ENCODE measurements at places on chromosomes 6 and 20.

DNA sequence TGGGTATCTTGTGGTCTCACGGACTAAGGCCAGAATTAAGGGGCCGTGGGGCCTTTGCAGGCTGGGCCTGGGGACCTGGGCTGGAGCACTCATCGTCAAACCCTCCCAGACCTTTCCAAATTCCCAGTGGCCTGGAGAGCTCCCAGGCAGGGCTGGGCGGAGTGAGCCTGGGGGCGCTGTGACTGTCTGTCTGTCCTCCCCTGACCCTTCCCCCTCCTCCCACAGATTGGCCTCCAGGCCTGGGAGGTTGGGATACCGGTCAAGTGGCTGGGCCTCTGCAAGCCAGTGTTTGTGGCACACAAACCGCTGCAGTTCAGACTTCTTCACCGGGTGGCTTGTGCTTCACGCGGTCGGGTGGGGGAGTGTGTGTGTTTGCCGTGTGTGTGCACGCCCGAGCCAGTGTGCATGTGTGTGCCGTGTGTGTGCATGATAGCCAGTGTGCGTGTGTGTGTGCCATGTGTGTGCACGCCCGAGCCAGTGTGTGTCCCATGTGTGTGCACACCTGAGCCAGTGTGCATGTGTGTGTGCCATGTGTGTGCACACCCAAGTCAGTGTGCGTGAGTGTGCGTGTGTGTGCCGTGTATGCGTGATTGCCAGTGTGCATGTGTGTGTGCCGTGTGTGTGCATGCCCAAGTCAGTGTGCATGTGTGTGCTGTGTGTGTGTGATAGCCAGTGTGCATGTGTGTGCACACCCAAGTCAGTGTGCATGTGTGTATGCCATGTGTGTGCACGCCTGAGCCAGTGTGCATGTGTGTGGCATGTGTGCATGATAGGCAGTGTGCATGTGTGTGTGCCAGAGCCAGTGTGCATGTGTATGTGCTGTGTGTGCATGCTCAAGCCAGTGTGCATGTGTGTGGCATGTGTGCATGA lies 6.3 kb downstream of the RBBP8NL start:
- DNase-seq = no peak

- no peak for DNase-seq
Observed at GRCh38 chr20:44409132-44409600, 53.7 kb downstream of the HNF4A start.

DNA sequence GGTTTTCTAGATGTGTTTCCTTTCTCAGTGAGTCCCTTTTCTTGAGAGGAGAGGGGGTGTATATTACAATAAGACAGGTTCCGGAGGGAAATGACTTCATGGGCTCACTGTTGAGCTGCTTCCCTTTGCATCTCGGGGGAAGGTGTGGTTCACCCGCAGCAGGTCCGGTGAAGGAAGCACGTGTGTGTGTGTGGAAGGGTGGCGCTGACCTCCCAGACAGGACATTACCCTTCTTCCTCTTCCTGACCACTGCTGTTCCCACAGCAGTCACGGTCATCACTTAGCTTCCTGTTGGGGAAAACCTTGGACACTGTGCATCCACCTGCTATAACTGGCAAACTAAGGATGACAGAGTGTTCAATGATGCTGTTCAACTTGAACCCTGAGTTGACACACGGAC lies 83.6 kb downstream of the PLEKHG1 start:
- DNase-seq = no peak

DNA sequence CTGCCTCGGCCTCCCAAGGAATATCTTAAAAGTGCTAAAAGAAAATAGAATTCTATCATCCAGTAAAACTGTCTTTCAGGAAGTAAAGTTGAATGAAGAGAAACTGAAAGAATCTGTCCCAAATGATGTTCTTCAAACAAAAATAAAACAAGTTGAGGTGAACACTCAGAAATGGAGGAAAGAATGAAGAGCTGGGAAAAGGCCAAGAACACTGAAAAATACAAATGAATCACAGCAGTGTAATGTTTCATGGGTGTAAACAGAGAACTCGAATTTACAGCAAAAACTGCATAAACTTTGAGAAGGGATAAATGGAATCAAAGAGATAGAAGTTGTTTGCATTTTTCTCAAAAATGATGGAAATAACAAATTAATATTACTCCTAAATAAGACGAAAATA lies 317.3 kb downstream of the TAF4 start:
- no peak for DNase-seq

GRCh38 chr20:13718171-13718570 lies 66.5 kb downstream of the ESF1 start:
- DNase-seq = no peak

- no peak for DNase-seq
Observed at GRCh38 chr6:14458669-14459266, 341.2 kb downstream of the CD83 start.

- no peak for DNase-seq
Observed at GRCh38 chr6:1479095-1479494, 89.7 kb downstream of the FOXF2 start.

DNA sequence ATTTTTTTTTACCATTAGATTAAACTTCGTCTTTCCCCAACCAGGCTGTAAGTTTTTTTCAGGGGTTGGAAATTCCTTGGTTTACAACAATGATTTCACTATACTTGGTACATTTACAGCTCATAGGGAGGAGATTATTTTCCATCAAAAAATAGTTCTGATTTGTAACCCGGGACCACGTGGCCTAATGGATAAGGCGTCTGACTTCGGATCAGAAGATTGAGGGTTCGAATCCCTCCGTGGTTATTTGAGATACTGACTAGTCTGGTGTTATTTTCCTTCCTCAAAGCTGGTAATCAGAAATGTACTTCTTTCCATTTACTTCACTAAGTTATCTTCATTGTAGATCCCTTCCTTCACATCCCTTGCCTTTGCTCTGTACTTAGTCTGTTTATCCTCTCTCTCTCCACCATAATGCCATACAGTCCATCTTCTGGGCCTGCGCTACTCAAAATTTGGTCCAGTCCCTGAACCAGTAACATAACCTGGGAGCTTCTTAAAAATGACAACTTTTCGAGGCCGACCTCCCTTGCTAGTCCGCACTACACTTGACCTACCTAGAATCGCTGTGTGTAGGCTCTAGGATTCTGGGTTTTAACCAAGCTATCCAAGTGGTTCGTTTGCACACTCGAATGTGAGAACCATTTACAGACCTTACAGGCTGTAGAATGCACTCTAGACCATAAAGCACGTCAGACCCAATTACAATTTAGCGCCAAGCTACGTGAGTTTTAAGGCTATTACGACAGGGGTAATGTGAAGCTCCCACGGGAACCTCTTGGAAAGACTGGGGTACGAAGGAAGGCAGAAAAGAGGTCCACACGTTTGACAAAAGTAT lies 42.1 kb upstream of the BTN3A2 start:
- no peak for DNase-seq

GRCh38 chr6:18457065-18457737 lies 70.1 kb downstream of the RNF144B start:
- DNase-seq = no peak

DNA sequence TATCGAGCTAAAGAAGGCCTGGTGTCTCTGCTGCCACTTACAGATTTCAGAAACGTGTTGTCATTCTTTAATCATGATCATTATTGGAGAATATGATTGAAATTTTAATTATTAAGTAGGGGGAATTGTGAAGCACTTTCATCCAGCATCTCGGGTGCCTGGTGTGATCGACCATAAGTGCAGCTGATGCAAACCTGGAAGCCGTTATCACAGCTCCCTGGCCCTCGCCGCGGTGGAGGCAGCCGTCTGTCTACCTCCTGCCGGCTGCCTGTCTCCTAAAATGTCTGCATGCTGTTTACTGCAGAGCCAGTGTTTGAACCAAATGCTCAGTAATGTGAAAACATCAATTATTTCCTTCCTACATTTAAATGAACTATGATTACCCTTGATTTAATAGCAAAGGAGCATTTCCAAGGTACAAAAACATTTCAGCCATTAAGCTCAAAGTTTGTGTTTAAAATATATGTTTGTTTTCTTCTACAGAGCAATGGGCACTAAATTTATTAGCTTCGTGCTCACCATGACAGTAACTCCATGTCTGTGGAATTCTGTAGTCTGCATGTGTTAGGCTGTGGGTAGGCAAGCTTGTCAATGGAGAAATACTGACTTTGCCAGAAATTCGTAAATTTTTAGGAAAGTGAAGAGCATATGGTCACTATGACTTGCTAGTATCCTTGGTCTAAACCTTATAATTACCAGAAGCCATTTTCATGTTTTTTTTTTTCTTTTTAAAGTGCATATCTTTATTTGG lies 184.5 kb upstream of the AGPAT4 start:
- DNase-seq = no peak

DNA sequence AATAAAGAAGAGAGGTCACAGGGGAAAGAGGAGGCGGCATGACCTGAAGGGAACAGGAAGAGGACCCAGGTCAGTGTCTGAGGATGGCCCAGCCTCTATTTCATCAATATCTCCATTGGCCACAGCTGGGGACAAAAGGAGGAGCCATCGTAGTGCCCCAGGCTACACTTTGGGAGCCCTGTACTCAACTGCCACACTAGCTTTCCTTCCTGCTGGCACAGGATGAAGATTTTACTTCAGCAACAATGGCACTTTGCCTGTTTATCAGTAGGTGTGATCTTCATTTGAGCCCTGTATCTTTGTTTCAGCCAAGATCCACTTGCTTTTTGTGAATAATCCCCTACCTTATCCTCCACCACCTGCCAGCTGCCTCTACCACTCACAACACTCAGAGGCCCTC lies 35.4 kb upstream of the RCAN2 start:
- DNase-seq = no peak

- DNase-seq = no peak
Observed at GRCh38 chr6:38723783-38724182, 8.7 kb downstream of the DNAH8 start.

GRCh38 chr20:61821735-61822134 lies 243.9 kb downstream of the TAF4 start:
- no peak for DNase-seq

- no peak for DNase-seq
Observed at GRCh38 chr6:91428296-91428695, 841.4 kb upstream of the MAP3K7 start.

DNA sequence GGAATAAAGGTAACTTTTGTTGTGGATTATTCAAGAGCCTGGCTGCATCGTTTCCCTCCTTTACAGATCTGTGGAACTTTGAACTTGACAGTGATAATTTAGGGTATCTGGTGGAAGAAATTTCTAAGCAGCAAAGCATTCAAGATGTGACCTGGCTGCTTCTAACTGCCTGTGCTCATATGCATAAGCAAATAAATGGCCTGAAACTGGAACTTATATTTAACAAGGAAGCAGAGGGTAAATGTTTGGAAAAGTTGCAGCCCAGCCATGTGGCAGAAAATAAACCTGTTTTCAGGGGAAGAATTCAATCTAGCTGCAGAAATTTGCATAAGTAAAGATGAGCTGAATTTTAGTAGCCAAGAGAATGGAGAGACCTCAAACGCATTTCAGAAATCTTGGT lies 173.5 kb downstream of the C6orf118 start:
- no peak for DNase-seq

DNA sequence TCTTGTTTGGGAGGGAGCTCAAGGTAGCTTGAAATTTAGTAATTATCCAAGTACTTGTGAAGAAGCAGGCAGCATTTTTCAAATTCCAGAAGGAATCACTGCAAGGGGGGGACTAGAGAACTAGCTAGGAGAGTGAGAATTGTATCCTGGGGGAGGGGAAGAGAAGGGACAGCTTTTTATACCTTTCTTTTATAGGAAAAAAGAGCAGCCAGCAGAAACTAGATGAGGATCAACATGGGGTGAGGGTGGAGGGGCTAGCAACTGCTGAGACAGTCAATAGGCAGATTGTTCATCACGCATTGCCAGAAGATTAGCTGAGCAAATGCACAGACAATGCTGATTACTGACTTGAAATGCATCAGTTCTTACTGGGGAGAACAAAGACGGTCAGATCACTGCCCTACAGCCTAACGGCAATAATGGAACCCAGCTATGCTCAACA lies 514.3 kb upstream of the CITED2 start:
- no peak for DNase-seq

- no peak for DNase-seq
Observed at GRCh38 chr20:33893314-33893713, 82.2 kb downstream of the CHMP4B start.

DNA sequence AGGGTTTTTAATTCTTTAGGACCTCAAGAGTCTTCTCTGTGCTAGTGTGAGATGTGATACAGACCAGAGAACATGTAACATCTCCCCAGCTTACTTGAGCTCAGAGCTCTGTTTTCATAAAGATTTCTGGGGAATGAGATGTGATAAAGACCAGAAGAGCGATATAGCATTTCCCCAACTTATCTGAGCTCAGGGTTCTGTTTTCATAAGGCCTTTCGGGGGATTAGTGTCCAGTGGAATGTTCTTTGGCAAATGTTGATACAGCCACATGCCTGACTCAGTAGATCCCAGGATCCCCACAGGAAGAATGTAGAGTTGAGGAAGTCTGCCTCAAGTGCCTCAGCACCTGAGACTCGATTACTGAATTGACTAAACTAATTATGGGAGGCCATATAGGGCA lies 18.7 kb upstream of the TOP1 start:
- no peak for DNase-seq

GRCh38 chr6:119303164-119303887 lies 46.2 kb downstream of the MAN1A1 start:
- DNase-seq = no peak

DNA sequence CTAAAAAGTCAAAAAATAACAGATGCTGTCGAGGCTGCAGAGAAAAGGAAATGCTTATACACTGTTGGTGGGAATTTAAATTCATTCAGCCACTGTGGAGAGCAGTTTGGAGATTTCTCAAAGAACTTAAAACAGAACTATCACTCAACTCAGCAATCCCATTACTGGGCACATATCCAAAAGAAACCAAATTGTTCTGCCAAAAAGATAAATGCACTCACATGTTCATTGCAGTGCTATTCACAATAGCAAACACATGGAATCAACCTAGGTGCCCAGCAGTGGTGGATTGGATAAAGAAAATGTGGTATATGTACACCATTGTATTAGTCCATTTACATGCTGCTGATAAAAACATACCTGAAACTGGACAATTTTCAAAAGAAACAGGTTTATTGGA lies 116.0 kb upstream of the VGLL2 start:
- DNase-seq = no peak

GRCh38 chr6:15881150-15881549 lies 218.3 kb upstream of the DTNBP1 start:
- no peak for DNase-seq

DNA sequence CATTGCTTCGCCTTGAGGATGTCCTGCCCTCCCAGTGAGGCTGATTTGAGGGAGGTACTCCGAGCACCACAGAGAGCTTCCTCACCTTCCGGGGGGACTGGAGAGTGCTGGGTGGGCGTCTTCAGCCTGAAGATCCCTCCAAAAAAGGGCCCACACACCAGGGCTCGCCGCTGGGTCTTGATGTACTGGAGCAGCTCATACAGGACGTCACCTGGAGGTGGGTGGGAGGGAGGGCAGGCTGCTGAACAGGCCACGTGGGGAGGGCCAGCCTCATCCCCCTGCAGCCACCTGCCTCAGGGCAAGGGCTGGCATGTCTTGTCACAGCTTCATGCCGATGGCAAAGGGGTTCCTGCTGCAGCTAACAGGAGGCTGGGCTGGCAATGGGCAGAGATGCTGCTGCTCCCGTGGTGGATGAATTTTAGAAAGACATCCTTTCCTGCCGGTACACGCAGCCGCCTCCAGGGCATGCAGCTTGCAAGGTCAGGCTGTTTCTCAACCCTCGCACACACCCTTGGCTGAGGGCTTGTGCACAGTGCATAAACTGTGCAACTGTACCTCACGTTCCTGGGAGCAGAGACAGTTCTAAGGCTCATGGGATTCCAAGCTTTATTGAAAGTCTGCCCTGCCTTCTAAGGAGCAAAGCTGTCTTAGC lies 14.0 kb downstream of the ETV7 start:
- no peak for DNase-seq

All from stimulated activated CD4-positive, alpha-beta T cell treated with anti-CD3 and anti-CD28 coated beads, Interleukin-1b, Interleukin-23, amount 100 ng/mL, for 1 hour (primary cell).